ENCODE measurements at places on chromosomes 3 and 15.

- DNase-seq: no peak
Measured at GRCh38 chr3:144362126-144362525, 390.5 kb downstream of the DIPK2A start.

DNA sequence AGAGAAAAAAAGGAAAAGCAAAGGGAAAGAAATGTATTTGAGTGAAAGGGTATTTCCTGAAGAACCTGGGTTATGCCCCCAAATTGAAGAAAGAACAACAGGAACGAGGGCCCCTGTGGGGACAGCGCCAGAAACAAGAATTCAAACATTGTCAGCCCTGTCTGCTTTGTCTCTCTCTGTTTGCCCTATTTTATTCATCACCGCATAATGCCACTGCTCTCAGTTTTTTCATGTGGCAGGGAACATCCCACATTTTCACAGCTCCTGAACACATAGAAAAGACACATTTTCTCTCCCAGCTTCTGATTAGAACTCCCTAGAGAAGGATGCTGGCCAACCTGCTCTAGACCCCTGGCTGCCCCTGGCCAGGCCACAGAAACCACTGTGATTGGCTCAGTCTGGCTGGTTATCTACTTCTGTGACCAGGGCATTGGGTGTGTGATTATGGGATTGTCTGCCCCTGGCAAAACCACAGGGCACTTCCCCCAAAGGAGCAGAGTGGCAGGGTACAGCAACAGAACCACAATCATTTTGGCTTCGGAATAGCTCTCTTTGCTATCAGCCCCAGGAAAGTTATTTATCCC, 31.3 kb upstream of the CCDC54 start:
- DNase-seq: no peak

DNA sequence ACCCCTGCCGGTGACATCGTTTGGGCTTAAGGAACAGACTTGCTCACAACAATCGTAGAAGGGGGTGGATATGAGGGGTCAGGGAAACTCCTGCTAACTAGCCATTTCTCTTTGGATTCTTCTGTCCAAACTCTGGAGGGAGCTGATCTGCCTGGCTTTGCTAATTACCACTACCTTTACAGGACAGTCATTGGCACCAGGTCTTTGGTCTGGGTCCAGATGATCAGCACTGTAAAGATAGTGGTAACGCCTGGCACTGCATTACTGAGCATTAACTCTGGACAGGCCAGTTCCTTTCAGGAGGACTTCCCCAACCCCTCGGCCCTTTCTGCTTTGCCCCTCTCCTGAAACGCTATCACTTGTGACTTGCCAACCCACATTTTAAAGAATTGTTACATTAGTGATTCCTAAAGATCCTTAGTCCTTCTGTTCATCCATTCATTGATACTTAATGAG, 788 bp downstream of the UQCC5 start:
- DNase-seq: no peak

GRCh38 chr15:45157974-45158373, 28.2 kb downstream of the DUOX1 start:
- DNase-seq: no peak

DNA sequence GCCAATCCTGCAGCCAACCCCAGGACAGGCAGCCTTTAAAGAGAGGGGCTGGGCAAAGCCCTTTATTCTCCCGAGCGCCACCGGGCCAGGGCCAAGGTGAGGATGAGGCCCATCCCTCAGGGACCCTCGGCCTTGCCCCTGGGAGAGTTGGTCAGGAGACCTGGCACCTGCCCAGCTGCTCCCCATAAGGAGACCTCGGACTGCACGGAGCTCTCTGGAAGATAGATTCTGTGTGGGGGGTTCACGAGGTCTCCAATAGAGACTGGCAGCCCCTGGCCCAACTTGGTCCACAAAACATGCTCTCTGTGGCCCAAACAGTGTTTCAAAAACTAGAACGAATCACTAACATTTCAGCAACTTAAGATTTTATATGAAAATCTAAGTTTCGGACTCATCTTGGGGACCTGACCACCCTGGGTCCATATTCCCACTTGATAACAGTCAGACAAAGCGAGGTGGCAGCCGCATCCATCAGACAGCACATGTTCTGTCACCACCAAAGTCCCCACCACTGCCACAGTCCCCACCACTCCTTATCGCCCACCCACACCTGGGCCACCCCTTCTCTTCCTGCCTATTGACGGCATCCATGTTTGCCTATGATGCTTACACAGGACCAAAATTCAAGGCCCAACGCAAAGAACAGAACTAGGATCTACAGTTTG, 114.4 kb upstream of the RPL32 start:
- no peak for DNase-seq

- no peak for DNase-seq
Measured at GRCh38 chr15:88949734-88950400, 36.7 kb upstream of the MFGE8 start.

- DNase-seq: no peak
Measured at GRCh38 chr3:192890347-192891335, 27.0 kb downstream of the MB21D2 start.

- no peak for DNase-seq
Measured at GRCh38 chr3:103385961-103386656, 951.3 kb downstream of the ZPLD1 start.

GRCh38 chr3:43286841-43287499, 630 bp downstream of the SNRK start:
- peak; percentile 6 for DNase-seq

All from stimulated activated CD8-positive, alpha-beta memory T cell treated with anti-CD3 and anti-CD28 coated beads, Interleukin-15, amount 100 ng/mL, for 24 hours (primary cell).